ENCODE measurements at places on chromosomes 7 and 10.

- DNase-seq = no peak
These were observed 330.1 kb upstream of the LRGUK start for GRCh38 chr7:133796782-133797745.

DNA sequence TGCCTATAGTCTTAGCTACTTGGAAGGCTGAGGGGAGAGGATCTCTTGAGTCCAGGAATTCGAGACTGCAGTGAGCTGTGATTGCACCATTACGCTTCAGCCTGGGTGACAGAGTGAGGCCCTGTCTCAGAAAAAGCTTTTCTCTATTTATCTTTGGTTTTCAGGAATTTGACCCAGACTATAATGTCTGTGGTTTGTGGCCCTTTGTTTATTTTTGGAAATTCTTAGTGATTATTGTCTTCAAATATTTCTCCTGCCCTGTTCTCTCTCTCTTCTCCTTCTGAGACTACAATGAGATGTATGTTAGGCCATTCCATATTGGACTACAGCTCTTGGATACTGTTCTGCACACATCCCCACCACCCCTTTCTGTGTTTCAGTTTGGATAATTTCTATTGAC, 4.7 kb downstream of the MUC12 start:
- no peak for DNase-seq

- no peak for DNase-seq
These were observed 67.9 kb downstream of the RNLS start for GRCh38 chr10:88515235-88515634.

GRCh38 chr7:115038158-115038557, 116.3 kb downstream of the MDFIC start:
- no peak for DNase-seq

- DNase-seq = no peak
These were observed 7.4 kb downstream of the IGF2BP3 start for GRCh38 chr7:23462846-23463245.

- no peak for DNase-seq
These were observed 155.2 kb upstream of the GNAI1 start for GRCh38 chr7:79979437-79979836.

DNA sequence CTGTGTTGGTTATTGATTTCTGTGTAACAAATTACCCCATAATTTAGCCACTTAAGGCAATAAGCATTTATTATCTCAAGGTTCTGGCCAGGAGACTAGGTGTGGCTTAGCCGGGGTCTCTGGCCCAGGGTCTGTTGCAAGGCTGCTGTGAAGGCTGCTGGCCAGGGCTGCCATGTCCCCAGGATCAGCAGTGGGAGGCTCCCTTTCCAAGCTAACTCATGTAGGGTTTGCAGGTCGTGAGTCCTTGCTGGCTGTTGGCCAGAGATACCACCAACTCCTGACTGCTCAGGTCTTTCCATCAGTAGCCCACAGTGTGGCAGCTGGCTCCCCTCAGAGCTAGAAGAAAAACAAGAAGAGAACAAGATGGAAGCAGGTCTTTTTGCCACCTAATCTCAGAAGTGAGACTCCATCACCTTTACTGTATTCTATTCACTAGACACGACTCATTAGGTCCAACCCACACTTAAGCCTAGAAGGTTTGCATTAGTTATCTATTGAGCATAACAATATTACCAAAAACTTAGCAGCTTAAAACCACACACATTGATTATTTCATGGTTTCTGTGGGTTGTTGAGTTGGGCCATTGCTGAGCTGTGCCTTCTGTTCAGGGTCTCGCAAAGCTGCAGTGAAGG, 185.6 kb downstream of the PFKFB3 start:
- no peak for DNase-seq

GRCh38 chr7:51310131-51310583, 6.5 kb downstream of the COBL start:
- DNase-seq = no peak

DNA sequence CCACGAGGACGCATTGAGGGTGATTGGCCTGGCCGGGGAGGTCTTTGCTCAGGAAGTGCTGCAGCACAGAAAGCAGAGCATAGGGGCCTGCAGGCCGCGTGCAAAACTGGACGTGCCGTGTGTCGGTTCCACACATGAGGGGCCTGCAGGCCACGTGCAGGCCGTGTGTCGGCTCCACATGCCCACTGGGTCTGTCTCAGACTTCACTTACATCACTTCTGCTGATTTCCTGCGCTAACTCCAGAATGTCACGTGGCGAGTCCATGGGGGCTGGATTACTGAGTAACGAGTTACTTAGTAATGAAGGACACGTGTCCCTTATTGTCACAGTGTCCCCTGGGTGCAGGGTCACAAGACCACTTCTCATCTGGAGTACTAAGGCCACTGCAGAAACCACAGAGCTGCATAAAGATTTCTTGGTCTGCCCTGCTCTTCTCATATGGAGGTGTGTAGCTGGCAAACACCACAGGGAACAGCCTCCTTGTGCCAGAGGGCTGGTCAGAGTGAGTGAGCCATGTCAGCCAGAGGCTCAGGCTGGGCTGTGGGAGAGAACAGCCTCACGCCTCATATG, 60.8 kb downstream of the GDI2 start:
- no peak for DNase-seq

DNA sequence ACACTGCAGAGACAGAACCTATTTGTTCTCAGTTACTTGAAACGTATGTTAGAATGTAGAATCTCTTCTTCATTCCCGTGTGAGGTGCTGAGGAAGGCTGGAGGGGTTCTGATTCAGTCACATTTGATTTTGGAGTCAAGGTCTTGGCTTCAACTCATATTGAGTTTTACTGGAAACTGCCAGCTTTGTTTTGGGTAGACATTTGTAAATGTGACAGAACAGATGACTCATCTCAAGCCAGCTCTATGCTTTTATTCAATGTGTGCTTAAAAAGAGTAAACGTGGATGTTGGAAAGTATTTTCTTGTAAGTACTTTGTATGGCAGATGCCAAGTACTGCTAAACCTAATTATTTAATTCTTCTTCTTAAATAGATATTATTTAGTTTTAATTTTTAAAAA, 780.8 kb upstream of the C7orf33 start:
- DNase-seq = no peak

DNA sequence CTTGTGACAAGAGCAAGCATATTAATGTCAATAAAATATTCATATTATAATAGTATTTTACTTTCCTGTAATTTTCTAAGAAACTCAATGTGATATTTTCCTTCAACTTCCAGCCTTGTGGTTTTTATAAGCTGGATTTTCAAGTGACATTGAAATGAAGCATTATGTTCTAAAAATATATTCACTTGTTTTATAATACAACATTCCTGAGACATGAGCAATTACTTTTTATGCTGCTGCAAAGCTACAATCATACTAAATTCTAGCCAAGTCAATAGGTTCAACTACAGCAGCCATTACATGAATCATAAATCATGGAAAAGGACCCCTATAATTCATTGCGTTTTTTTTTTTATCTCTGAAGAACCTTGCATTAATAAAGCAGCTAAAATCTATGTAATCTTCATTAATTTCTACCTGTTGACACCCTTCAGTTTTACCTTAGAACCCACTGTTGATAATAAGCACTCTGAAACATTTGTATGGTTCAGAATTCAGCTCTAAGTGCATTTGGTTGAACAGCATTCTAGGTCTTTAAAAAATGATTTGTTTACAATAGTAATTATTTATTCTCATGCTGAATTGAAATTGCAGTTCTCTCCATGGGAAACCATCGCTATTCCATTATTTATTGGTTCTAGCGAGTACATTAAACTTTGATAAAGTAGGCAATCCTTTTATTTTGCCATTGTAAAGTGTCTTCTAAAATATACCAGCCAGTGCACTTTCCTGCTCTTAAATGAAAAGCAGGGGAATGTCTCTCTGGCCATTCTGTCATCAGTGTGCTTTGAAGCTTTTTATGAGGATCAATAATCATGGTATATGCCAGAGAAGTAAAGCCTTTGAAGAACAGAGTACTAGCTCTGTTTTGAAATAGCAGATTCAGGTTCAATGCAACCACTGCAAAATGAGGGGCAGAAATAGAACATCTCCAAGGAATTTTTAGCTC, 132.6 kb downstream of the GNAT3 start:
- DNase-seq = no peak

DNA sequence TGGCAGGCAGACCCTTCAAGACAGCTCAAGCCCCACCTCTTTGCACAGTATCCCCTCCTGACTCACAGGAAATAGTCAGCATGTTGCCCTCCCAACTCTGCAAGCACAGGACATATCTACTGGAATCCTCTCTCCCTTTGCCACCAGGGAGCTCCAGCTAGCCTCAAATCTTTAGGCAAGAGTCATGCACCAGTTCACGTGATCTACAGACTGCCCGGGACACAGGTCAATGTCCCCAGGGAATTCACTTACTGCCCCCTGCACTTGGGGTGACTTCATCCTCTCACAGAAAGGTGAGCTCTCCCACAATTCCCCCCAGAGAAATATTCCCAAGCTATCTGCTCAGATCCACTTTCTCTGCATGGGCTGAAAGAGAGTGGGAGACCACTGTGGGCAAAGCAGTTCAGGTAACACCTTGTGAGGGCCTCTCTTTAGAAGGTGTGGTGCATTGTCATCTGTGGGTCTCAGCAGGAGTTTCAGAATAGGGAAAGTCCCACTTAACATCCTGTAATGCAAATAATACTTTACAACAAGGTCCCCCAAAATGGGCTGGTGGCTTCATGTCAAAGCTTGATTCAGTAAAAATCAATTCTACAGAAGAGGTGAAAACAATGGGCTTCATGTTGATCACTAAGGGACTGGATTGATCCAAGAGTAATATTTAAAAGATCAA, 129.9 kb downstream of the NOC3L start:
- DNase-seq = no peak

DNA sequence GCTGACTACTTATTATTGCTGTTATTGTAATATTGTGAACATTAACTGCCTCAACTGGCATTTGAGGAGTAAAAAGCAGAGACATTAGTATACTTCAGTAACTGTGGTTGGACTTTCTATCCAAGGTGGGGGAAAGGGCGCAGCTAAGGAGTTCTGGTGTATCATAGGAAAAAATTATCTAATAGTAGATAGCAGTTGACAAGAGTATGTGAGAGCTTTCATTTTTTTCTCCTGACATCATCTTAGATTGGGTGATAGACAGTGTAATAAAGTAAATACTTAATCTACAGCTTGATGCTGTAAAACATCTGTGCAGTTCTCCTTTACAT, 68.9 kb downstream of the PHTF2 start:
- no peak for DNase-seq

DNA sequence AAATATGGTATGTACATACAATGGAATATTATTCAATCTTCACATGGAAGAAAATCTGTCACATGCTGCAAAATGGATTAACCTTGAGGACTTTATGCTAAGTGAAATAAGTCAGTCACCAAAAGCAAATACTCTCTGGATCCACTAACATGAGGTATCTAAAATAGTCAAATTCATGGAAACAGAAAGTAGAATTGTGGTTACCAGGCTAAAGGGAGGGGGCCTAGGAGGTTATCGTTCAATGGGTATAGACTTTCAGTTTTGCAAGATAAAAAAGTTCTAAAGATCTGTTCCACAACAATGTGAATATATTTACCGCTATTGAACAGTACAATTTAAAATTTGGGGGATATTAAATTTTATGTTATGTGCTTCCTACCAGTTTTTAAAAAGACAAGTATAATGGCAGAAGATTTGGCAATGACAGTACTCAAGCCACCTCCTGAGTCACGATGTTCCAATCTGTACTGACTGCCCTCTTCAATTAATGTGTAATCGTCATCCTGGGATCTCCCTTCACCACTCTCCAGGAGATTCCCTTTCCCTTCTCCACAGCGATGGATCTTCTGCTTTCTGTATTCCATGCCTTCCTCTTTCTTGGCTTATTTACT, 32.3 kb upstream of the IL6 start:
- DNase-seq = no peak

- no peak for DNase-seq
These were observed 16.4 kb downstream of the MTERF1 start for GRCh38 chr7:91864070-91864469.

GRCh38 chr10:78931321-78932053, 137.3 kb upstream of the ZMIZ1 start:
- DNase-seq = no peak

Measured in activated naive CD4-positive, alpha-beta T cell (primary cell).